ENCODE measurements at places on chromosomes 11 and 22.
A peak's percentile ranks its signal among the peaks of the same experiment; 100 is the strongest.

DNA sequence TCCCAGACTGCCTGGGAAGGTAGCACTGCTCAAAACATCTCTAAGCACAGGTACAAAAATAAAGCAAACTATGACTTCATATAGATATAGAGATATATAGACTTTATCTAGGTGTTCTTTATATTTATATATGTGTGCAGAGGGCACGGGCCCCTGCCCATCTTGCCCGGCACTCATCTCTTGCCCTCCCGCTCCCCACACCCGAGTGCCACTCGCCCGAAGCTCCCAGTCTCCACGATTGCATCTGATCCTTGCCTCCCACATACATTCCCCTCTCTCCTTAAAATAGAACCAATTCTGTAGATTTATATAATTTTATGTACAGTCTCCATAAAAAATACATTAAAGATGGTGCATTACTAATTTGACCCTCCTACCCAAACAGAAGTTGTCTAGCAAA, 55.5 kb downstream of the IGSF9B start:
- DNase-seq: no peak

DNA sequence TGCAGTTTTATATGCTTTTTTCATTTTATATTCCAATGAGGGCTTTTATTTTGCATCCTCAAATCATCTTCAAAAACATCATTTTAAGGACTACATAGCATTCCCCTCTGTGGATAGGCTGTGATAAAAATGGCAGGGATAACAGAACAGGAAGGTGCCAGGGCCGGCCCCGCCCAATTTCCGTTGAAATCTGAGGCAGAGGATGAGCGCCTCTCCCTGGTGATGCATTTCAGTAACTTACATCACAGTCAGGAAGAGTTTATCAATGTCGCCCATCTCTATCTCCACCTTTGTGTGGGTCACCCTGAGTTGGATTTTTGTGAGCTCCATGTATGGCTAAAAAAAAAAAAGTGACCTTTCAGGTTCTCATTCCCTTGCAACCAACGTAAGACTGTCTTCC, 201.6 kb downstream of the DSCAML1 start:
- no peak for DNase-seq

DNA sequence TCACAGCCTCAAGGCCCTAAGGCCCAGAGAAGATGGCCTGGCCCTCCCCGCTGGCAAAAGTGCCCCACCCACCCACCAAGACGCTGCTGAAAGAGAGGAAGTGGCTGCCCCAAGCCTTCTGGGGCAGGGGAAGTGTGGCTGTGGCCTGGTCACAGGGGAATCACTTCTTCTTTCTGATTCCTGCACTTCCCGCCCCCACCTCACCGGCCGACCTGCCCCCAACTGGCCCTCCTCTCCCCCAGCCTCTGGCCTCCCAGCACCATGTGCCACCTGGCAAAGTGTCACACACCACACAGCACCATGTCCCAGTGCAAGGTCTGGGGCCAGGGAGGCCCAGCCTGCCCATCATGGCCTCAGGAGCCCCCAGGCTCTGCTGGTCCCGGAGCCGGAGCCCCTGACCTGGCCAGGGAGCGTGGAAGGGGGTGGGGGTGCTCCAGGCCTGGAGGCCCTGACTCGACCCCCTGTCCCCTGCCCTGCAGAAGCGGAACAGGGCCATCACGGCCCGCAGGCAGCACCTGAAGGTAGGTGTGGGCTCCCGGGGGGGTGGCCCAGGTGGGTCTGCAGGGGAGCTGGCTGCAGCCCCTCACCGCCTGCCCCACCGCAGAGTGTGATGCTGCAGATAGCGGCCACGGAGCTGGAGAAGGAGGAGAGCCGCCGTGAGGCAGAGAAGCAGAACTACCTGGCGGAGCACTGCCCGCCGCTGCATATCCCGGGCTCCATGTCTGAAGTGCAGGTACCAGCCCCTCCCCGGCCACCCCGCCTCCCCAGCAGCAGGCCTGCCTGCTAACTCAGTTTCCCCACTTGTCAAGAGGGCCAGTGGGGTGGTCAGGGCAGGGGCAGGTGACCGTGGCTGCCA, 1.4 kb downstream of the TNNI2 start:
- DNase-seq: no peak

GRCh38 chr11:46948378-46949131, 12.0 kb downstream of the CSTPP1 start:
- peak; percentile 80 for DNase-seq

DNA sequence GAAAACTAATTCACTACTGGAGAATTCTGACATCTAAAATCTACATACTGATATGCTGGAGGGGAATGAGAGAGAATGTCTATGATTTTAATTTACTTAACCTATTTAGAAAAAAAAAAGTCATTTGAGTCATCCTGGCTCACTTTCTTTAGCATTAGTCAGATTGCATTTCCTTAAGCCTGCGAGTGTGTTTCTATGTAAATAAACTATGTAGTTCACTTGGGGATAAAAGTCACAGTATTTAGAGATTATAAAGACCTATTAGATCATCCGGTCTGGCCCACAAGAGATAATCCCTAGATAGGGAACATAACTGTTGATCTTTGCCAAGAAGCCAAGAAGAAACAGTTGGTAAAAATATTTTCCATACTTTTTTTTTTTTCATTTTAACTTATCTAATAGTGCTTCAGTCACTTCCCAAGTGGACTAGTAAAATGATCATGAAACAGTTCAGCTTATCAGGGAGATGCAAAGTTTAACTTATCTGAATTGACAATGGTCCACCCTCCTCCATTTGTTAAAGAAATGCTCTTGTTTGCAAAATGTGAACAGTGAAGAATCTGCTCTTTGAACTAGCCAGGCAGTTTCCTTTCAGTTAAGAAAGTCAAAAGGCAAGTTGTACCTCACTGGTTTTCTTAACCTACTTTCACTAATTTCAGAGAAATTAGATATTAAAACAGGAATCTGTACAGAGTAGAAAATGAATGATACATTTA, 21.2 kb upstream of the BLID start:
- DNase-seq: peak; percentile 97

- no peak for DNase-seq
Measured at GRCh38 chr22:40290516-40290915, 55.8 kb upstream of the ADSL start.

GRCh38 chr11:6142936-6143335, 27.2 kb downstream of the OR52B2 start:
- no peak for DNase-seq

DNA sequence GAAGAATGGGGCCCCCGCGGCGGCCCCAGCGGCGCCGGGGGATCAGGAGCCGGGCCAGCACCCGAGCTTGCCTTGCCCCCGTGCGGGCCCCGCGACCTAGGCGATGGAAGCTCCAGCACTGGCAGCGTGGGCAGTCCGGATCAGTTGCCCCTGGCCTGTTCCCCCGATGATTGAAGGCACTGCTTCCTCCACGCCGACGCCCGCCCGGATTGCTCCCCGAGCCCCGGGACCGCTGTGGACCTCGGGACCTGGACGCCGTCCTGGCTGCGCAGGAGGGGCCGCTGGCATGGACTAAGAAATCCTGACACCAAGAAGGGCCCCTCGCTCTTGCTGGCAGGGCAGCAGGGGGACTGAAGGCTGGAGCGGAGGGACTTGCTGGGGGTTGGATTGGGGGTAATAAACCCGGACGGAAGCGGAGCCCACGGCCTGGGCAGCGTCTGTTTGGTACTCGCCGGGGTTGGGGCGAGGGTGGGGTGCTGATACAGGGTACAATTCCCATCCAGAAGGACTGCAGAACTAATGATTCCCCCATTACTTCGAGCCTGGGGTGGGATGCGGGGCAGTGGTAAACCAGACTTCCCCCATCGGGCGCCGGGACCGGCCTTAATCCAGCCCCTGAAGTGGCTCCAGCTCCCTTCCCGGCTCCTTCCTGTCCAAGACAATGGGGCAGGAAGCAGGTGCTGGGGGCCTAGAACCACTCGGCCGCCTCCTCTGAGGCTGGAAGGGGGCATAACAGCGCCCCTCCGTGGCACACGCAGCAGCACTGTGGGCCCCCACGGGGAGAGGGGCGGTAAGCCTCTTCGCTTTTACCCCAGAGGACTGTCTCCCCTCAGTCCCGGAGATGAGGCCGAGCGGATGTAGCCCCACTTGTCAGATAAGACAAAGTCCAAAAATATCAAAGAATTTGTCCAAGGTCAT, 1.0 kb downstream of the CCDC85B start:
- peak; percentile 43 for DNase-seq

- DNase-seq: peak; percentile 77
Measured at GRCh38 chr11:34655335-34656008, 34.6 kb downstream of the EHF start.

GRCh38 chr11:88359114-88359513, 21.6 kb upstream of the CTSC start:
- DNase-seq: no peak

- no peak for DNase-seq
Measured at GRCh38 chr22:35375526-35375925, 5.4 kb upstream of the HMOX1 start.

- DNase-seq: peak; percentile 52
Measured at GRCh38 chr11:16809886-16810668, 71.6 kb downstream of the C11orf58 start.

- peak; percentile 27 for DNase-seq
Measured at GRCh38 chr22:49627217-49628181, 200.2 kb downstream of the BRD1 start.

- peak; percentile 87 for DNase-seq
Measured at GRCh38 chr11:44505581-44506054, 59.8 kb upstream of the CD82 start.

All from fibroblast of skin of back (primary cell).